GM23338 (cell line): ENCODE measurements at places on chromosomes 6 and 20.
A peak's percentile ranks its signal among the peaks of the same experiment; 100 is the strongest.

DNA sequence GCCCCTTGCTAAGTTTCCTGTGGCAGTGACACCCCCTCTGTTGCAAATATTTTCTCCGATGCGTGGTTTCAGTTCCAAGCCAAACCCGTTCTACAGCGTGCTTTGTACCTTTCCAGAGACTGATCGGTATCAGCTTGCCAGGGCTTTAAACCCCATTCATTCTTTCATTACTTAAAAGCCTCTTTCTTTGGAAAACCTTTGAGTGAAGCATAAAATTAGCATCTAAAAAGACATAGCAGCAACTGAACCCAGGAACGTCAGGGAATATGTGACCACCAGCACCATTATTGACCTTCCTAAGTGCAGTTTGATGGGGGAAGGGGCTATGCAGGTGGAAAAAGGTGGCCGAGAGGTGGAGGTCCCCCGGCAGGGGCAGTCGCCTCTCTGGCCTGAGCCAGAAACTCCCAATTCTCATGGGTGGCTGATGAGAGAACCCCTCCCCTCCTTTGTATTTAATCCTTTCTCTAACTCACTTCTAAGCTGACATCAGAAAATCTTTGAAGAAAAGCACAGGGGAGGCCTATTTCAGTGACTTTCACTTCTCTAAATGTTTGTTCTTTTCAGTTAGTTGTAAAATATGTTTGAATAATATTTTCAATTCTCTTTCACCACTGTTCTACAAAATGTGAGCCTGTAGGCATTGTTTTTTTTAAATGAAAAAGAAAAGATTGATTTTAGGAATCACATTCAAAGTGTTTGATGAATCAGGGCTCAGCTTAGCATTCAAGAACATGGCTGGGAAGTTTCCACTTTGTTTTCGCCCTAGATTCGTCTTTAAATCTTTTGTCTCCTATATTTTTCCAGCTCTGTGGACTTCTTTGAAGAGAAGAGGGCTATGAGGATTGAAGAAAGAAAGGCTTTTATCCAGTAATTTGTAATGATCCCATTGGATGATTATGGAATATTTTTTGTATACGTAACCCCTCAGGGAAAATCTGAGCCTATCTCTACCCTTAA lies 89.2 kb downstream of the RSPH3 start:
- H3K27ac ChIP-seq = peak overlapping the region; percentile 86
- H3K36me3 ChIP-seq = no peaks in the 10 kb centered on the region
- peaks cover 27% of the 10 kb centered on the region for H3K4me1 ChIP-seq
- 0 out of 2 replicates have a peak overlapping the region, but pooled peaks have one; percentile 9 for H3K4me3 ChIP-seq
- H3K27me3 ChIP-seq = no peaks in the 10 kb centered on the region

GRCh38 chr6:1940381-1940780 lies 305.0 kb downstream of the GMDS start:
- no peaks in the 10 kb centered on the region for H3K36me3 ChIP-seq
- H3K27ac ChIP-seq = no peak overlapping the region
- DNase-seq = no peak
- no peaks in the 10 kb centered on the region for H3K27me3 ChIP-seq

DNA sequence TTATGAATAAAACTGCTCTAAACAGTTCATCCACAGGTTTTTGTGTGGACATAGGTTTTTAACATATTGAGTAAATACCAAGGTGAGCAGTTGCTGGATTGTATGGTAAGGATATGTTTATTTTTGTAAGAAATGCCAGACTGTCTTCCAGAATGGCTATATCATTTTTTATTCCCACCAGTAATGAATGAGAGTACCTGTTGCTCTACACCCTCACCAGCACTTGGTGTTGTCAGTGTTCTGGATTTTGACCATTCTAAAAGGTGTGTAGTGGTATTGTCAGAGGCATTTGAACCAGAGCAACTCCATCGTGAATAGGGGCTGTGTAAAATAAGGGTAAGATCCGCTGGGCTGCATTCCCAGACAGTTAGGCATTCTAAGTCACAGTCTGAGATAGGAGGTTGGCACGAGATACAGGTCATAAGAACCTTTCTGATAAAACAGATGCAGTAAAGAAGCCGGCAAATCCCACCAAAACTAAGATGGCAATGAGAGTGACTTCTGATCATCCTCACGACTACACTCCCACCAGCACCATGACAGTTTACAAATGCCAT lies 12.9 kb upstream of the NT5E start:
- H3K4me3 ChIP-seq = no peak overlapping the region
- H3K4me1 ChIP-seq = no peaks in the 10 kb centered on the region
- no peaks in the 10 kb centered on the region for H3K36me3 ChIP-seq
- no peaks in the 10 kb centered on the region for H3K27me3 ChIP-seq

- no peak overlapping the region for H3K4me3 ChIP-seq
- H3K4me1 ChIP-seq = no peaks in the 10 kb centered on the region
- H3K27me3 ChIP-seq = no peaks in the 10 kb centered on the region
- H3K36me3 ChIP-seq = no peaks in the 10 kb centered on the region
These were observed 46.0 kb upstream of the TASP1 start for GRCh38 chr20:13684566-13685222.

DNA sequence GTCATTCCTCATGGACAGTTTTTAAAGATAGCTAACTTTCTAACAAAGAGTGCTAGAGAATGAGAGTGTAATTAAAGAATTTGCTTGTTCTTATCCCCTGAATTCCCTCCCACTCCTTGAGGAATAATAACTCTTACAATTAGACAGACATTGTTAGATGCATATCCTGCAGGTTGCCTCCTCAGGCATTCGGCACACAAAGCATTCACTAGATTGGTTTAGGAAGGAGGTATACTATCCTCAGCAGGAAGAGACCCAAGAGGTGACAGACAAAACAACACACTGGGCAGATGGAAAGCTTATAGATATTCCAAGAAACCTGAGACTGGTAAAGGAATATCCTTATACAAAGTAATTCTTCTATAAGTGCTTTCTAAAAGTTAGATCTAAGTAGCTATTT lies 109.1 kb upstream of the FAM184A start:
- H3K4me3 ChIP-seq = no peak overlapping the region
- no peaks in the 10 kb centered on the region; the same call in 1 of the 2 replicates for H3K4me1 ChIP-seq

- no peak for DNase-seq
- no peaks in the 10 kb centered on the region for H3K4me1 ChIP-seq
- no peak overlapping the region for H3K27ac ChIP-seq
- no peak overlapping the region for H3K4me3 ChIP-seq
These were observed 340.1 kb downstream of the BCKDHB start for GRCh38 chr6:80446454-80447045.

DNA sequence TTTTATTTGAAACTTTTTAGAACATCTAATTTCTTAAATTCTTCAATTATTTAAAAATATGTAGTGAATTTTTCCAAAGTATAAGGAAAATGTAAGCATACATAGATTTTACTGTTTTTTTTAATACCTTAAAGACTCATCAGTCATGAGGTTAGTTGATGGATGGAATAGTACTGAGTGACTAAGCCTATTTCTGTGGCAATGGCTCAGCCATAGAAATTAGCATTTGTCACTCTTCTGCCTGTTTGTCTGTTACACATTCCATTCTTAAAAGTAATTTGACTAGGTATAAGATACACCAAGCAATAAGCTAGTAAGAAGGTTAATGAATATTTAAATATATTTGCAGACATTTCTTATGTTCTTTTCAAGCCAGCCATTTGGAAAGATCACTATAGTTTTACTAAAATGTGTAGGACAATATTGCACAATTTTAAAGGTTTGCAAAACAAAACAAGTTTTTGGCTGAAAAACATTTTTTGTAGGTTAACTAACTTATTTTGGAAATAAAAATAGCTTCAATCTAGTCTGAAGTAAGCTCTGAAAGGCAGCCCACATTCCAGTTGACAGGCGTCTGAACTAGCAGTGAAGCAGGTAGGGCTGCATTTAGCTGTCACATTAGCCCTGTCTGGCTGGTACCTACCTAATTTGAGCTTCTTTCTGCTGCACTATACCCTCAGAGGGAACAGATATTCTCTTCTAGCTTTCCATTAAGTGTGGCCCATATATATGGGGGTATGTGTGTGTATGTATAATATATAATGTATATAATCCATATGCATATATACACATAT lies 385.7 kb downstream of the GRIK2 start:
- H3K4me1 ChIP-seq = peaks cover 16% of the 10 kb centered on the region
- DNase-seq = peak; percentile 28
- no peaks in the 10 kb centered on the region for H3K27me3 ChIP-seq
- no peak overlapping the region for H3K4me3 ChIP-seq
- H3K27ac ChIP-seq = no peak overlapping the region

DNA sequence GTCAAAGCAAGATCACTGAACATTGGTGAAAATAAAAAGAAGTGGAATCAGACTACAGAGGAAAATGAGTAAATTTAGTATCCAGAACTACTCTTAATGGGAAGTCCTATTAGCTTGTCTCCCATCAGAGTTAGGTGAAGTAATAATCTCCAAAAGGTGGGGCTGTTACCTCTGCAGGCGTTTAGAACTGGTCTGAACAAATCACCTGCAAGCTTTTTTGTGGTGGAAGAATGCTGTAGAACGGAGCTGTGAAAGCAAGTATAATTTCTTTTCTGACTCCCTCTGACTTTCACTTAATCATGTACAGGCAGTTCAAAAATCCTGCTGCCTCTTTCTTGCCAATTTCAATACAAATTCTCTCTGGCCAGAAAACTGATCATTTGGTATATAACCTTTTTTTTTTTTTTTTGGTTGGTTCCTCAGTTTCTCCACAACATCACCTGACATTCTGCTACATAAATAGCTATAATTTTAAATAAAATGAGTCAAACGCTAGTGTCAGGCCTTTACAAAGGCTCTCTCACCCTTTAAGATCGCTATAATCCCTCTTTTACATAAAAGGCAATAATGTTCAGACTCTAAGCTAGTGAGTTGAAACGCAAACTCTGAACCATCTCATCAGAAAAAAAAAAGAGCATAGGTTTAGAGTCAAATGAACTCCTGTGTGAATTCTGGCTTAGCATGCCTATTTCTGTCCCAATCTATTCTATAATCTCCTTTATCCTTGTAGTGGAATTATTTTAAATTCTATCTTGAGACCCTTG lies 38.8 kb downstream of the CITED2 start:
- no peak for DNase-seq
- no peak overlapping the region for H3K4me3 ChIP-seq
- no peaks in the 10 kb centered on the region for H3K27me3 ChIP-seq
- H3K36me3 ChIP-seq = no peaks in the 10 kb centered on the region

GRCh38 chr6:145263778-145264211 lies 471.5 kb downstream of the EPM2A start:
- no peak for DNase-seq
- H3K4me1 ChIP-seq = no peaks in the 10 kb centered on the region

DNA sequence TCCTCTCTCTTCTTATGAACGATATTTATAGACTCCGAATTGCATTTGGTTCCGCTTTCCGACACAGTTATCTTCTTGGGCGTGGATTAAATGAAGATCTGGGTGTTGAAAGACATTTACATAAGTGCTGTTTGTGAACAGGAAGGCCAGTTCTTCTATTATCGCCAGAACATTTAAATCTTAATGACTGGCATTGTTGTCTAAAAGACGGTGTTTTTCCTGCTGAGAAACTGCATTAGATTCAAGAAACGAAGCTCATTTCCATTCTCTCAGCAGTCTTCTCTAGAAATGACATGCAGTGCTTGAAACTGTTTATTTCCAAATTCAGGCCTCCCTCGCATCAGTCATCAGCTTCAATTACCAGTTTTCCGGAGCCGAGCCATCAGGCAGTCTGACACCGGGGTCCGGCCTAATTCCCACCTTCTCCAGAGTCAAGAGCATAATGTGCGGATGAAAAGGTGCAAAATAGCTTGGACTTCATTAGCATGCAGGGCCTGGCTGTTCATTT lies 16.0 kb downstream of the LINC00237 start:
- no peaks in the 10 kb centered on the region for H3K36me3 ChIP-seq
- DNase-seq = peak; percentile 18
- peak overlapping the region; percentile 44 for H3K4me3 ChIP-seq
- H3K4me1 ChIP-seq = peaks cover 59% of the 10 kb centered on the region
- no peaks in the 10 kb centered on the region for H3K27me3 ChIP-seq

DNA sequence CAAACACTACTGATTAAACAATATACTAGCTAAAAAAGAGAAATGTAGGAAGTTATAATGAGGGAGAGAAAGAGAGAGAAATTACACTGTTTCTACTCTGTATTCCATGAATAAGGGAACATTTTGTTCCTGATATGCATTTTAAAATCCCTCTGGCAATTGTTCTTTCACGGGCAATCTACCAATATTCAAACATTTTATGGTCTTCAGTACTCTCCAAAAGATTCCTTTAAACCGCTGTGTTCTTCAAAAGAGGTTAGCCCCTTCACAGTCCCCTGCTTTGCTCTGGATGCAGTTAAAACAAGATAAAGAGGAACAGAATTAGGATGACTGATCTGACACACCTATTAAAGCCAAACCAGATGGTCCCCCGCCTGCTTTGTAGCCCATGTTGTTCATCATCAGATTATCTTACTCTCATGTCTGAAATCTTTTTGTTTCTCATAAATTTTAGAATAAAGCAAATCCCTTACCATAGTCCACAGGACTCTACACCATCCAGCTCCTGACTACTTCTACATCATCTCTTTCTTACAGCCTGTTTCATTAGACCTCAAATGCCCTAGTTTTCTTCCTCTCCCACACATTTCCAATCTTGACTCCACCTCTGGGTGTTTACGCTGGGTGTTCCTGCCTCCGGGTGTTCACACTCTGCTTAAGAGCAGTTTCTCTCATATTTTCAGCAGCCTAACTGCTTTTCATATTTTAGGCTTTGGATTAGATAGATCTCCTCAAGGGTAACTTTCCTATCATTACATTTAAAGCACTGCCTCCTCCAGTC lies 399.7 kb downstream of the COL12A1 start:
- DNase-seq = no peak
- no peaks in the 10 kb centered on the region for H3K4me1 ChIP-seq
- H3K27ac ChIP-seq = no peak overlapping the region
- 0 out of 2 replicates have a peak, but pooled peaks cover 3% of the 10 kb centered on the region for H3K36me3 ChIP-seq

- H3K4me3 ChIP-seq = no peak overlapping the region
- no peak for DNase-seq
- peaks cover 45% of the 10 kb centered on the region for H3K27me3 ChIP-seq
- no peak overlapping the region for H3K27ac ChIP-seq
- peaks cover 7% of the 10 kb centered on the region; the same call in 1 of the 2 replicates for H3K4me1 ChIP-seq
These were observed 2.7 kb downstream of the ADAM33 start for GRCh38 chr20:3678856-3679720.

GRCh38 chr20:24937579-24937978 lies 11.5 kb upstream of the CST7 start:
- H3K27ac ChIP-seq = no peak overlapping the region
- H3K4me1 ChIP-seq = no peaks in the 10 kb centered on the region
- H3K36me3 ChIP-seq = no peaks in the 10 kb centered on the region; the same call in 1 of the 2 replicates
- no peak overlapping the region for H3K4me3 ChIP-seq

DNA sequence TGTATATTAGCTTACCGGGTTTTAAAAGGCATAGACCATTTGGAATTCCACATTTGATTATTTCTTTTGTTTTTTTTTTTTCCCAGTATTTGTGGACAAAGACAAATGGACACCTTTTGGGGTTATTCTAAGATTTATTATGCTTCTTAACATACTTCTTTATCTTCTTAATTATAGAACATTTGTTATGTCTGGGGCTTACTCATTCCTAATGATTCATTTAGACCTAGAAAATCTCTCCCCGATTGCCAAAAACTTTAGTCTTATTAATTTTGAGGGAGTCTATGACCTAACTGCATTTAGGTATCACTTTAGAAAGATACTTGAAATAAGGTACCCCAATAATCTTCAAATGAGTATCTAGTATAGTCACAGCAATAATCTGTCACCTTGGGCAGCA lies 170.7 kb upstream of the PREP start:
- H3K4me3 ChIP-seq = no peak overlapping the region
- H3K4me1 ChIP-seq = no peaks in the 10 kb centered on the region
- no peaks in the 10 kb centered on the region for H3K36me3 ChIP-seq
- DNase-seq = no peak

GRCh38 chr6:84525907-84526306 lies 238.5 kb downstream of the TBX18 start:
- no peaks in the 10 kb centered on the region for H3K27me3 ChIP-seq
- no peaks in the 10 kb centered on the region for H3K4me1 ChIP-seq
- no peak for DNase-seq
- H3K4me3 ChIP-seq = no peak overlapping the region
- no peaks in the 10 kb centered on the region for H3K36me3 ChIP-seq
